ENCODE measurements at places on chromosomes 16 and 17.
A peak's percentile ranks its signal among the peaks of the same experiment; 100 is the strongest.

DNA sequence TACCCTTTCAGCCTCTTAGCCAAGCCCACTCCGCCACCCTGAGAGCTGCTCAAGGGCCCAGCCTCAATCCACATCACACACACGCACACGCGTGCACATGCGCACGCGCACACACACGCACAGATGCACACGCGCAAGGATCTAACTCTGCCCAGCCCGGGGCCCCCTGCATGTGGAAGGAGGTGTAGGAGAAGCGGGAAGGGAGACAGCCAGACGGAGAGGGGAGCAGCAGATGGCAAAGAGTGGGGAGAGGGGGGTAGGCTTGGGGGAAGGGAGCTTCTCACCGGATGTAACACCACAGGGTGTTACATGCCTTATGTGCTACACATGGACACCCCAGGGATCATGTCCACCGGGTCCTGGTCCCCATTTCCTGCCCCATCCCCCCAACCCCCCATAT lies 15.3 kb downstream of the DLG4 start:
- DNase-seq = no peak

DNA sequence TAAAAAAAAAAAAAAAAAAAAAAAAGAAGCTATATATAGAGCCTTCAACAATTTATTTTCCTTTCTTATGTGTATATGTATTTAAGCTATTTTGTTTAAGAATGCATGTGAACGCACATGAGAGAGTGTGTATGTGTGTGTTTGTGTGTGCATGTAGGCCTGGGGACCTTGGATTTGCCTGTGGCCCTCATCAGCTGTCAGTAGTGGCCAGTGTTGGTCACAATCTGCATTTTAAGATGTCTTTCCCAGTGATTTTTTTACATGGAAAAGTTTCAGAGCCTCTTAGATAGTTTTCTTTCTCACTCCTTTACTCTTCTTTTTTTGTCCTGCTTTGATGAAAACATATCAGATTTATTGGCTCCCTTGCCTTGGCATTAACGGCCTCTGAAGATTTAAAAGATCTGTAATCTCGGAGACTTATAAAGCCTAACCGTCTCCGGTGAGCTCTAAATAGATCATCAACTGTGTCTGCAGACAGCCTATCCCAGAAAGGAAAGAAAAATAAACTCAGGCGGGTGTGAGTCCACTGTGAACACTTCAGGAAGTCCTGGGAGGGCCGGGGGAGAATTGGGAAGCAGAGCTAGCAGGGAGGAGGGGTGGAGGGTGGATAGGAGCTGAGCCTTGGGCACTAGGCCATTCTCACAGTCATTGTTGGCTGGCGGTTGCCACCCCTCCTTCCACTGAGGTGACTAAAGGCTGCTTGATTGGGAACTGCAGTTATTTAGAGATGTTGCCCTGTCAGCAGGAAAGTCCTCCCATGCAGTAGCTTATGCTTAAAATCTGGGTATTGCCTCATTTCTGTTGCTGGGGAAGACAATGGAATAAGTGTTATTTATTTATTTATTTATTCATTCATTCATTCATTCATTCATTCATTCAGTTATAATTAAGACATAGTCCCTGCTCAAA lies 86.8 kb downstream of the WWP2 start:
- DNase-seq = no peak

DNA sequence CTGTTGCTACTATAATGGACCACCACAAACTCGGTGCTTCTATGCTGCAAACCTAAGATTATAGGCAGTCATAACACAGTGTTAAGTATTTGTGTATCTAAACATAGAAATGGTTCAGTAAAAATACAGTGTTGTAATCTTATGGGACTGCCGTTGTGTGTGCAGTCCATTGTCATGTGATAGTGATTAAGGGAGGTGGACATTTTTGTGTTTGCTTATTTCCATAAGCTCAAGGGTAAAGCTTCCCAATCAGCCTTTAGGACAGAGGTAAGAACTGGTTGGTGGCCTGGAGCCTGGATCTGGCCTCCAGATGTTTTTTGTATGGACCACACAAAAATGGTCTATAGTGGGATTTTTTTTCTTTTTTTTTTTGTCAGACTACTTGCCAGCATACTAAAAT lies 29.9 kb downstream of the WWOX start:
- no peak for DNase-seq

GRCh38 chr16:27967169-27967568 lies 96.3 kb downstream of the GSG1L start:
- no peak for DNase-seq

GRCh38 chr17:43994272-43995149 lies 9.9 kb upstream of the NAGS start:
- DNase-seq = peak; percentile 38

DNA sequence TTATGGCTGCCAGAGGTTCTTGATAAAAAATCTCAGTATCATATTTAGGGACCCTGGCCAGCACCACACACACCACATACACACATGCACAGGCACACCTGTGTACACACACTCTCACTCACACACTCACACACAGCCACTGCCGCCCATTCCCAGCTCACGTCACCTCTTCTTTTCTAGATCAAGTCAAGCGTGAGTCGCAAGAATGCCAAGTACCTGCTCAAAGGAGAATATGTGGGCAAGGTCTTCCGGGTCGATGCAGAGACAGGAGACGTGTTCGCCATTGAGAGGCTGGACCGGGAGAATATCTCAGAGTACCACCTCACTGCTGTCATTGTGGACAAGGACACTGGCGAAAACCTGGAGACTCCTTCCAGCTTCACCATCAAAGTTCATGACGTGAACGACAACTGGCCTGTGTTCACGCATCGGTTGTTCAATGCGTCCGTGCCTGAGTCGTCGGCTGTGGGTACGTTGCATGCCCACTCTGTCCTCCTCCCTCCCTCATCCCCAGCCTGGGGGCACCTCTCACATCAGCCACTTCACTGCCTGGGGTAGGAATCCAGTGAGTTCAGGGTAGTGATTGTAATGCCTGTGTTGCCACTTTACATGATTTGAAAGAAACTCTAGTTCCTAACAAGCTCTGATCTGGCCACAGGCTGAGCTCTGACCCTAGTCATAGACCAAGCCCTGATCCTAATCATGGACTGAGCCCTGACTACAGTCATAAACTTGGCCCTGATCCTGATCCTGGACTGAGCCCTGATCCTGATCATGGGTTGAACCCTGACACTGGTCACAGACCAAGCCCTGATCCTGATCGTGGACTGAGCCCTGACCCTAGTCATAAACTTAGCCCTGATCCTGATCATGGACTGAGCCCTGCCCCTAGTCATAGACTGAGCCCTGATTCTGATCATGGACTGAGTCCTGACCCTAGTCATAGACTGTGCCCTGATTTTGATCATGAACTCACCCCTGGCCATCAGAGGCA lies 20.4 kb downstream of the CDH5 start:
- no peak for DNase-seq

GRCh38 chr17:15121426-15121825 lies 143.7 kb downstream of the PMP22 start:
- DNase-seq = no peak

GRCh38 chr17:79819534-79820276 lies 19.5 kb downstream of the CBX4 start:
- DNase-seq = no peak

DNA sequence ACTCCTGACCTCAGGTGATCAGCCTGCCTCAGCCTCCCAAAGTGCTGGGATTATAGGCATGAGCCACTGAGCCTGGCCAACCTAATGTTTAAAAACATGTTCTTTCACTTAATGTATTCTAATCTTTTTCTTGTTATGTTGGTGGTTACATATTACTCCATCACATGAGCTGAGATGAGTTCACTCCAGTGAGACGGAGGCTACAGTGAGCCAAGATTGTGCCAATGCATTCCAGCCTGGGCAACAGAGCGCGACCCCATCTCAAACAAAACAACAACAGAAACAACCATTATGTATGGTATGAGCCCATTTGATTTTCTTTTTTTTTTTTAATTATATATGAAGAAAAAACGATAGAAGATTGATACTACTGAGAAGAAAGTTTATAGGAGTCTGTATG lies 39.6 kb downstream of the SLC39A11 start:
- DNase-seq = no peak

GRCh38 chr16:76976101-76976500 lies 214.9 kb upstream of the MON1B start:
- DNase-seq = no peak

DNA sequence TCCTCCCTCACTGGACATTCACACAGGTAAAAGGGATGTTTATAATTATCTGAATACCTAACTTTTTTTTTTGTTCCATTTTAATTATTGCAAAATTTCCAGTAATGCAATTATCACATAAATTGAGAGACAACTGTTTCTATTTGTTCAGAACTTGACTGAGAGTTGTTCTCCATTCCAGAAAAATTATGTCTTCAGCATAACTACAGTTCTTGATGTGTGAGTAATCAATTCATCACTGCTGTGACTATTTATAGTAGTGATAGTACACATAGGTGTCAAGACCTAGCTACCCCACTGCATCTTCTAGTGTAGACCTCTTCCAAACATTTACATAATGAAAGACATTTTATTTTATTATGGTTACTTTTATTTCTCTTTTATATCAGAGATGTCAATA lies 5.8 kb upstream of the TNRC6A start:
- no peak for DNase-seq

- DNase-seq = no peak
These were observed 84.4 kb upstream of the GSE1 start for GRCh38 chr16:85528528-85529387.

- no peak for DNase-seq
These were observed 71.5 kb upstream of the RCVRN start for GRCh38 chr17:9976283-9977179.

DNA sequence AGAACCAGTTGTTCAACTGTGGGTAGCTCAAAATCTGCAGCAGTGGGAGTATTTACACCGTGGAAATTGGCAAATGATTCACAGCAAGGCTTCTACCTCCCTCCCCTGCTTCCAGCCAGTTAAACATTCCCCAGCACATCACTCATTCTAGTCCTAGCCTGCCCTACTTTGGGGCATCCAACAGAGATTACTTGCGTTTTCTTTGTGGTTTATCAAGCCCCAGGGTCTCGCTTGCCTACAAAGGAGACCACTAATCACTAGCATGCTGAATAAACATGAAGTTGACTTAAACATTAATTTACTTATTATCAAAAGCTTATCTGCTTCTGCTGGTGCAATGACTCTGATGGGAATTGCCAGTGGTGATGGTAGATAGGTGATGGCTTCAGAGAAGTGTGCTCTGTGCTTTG lies 94.5 kb downstream of the MARF1 start:
- no peak for DNase-seq

DNA sequence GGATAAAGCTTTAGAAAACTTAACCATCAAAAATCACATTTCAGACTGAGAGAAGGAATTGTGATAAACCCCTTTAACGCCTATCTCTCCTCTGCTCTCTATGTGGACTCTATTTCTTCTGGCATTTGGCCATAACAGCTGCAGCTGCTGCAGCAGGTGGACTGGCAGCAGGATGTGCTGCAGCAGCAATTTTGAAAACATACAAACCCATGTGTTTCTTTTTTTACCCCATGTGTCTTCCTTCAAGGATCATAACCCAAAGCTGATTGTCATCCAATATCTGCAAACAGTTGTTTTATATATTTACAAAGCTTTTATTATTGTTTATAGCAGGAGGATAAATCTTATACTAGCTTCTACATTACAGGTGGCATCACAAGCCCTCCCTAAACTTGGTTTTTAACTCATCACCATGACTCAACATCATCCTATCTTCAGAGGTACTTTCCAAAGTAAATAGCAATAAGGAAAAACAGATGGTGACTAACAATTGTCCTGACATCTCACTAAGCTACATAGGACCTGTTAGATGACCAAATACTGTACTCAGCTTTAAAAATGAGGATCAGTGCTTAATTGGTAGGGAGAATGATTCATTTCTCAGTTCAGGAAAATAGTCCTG lies 14.5 kb upstream of the KRTAP9-2 start:
- no peak for DNase-seq

DNA sequence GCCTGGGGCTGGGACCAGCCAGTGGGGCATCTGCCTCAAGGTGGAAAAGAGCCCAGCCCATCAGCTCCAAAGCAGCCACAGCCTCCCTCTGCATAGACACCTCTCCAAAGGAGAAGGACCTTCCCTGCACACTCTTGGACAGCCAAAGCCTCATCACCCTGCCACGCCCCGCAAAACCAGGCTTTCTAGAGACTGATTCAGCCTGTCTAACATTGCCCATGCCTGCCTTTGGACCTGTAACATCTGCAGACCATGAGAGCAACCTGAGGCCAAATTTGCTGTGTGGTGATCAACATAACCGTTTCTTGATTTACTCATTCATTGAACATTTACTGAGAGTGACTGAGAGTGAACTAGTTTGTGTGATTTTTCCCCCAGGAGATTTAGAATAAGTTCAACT lies 219.7 kb upstream of the HSBP1 start:
- DNase-seq = no peak

GRCh38 chr16:55052741-55053415 lies 122.2 kb downstream of the IRX5 start:
- no peak for DNase-seq

DNA sequence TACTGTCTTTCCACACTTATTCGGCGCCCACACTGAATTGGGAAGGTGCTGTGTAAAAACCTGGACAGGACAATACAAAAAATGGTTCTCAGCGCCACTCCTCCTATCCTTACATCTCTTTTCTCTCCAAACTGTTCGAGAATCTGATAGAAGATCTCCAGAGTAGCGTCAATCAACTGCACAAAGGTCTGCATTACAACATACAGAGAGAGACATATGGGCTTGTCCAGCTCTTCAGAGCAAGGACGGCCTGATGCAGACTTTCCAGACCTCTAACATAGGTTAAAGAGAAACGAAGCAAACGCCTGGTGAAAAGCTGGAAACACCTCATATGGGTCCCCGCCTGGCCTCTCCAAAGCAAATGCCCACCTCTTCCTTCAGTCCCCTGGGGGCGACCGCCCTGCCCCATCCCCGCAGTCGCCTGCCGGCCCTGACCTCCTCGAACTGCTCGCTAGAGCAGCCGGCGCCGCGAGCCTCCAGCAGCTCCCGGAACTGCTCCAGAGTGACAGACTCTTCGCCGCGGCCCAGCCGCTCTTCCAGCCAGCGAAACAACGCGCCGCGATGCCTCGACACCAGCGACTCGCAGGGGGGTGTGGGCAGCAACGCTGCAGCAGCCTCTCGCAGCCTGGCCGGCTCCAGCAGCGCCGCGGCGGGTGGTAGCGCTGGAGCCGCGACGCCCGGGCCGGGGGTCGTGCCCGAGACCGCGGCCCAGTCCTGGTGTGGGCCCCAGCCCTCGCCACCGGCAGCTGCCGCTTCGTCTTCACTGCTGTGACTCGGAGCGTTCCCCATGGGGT lies 526 bp downstream of the ZZEF1 start:
- peak; percentile 3 for DNase-seq

- no peak for DNase-seq
These were observed 27.1 kb downstream of the SCPEP1 start for GRCh38 chr17:57004944-57005579.

DNA sequence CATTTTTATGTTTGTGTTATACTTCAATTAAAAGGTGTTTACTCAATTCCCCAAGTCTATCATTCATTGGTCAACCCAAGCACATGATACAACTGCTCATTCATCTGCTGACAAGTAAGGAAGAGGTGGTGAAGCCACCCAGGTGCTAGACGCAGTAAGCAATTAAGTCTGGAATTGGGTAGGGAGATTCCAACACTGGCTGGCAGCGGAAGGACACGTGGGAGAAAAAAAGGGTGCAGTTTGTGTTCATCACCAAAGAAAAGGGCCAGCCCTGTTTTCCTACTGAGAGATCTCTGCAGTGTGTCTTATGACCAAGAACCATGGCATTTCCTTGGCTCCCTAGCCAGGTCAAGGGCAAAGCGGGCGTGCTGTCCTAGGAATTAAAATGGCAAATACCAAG lies 11.8 kb upstream of the ZNF23 start:
- no peak for DNase-seq

Data from stimulated activated CD8-positive, alpha-beta memory T cell treated with anti-CD3 and anti-CD28 coated beads, Interleukin-7, amount 100 ng/mL, for 24 hours (primary cell).